ENCODE measurements at places on chromosomes 1 and 21.

GRCh38 chr1:211285196-211285595, 26.0 kb downstream of the RCOR3 start:
- no peak for DNase-seq

GRCh38 chr1:237562242-237562823, 328.4 kb downstream of the ZP4 start:
- DNase-seq, result no peak

GRCh38 chr1:159869173-159869572, 6.7 kb upstream of the VSIG8 start:
- DNase-seq, result peak; percentile 48

- peak; percentile 70 for DNase-seq
These were observed at the start of gene G0S2 for GRCh38 chr1:209674957-209675564. Gene G0S2 (plus strand): TSS chr1:209675412. CDS start chr1:209675685, 273 bp downstream.

DNA sequence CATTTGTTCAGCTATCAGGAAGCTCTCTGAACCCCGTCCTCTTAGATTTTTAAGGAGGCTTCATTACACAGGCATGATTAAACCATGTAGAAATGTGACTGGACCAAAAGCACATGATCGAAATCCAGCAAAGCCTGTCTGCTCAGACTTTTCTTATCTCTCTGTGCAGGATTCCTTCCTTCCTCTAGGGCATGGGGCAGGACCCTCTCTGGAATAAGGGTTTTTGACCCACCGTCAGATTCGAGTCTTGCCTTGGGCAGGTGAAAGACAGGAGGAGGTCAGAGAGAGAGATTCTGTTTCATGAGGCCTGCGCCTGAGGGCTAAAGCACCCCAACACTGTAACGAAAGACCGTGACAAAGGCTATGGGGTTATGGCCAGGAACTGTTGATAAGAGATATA, 136.8 kb downstream of the RHOU start:
- DNase-seq, result no peak

DNA sequence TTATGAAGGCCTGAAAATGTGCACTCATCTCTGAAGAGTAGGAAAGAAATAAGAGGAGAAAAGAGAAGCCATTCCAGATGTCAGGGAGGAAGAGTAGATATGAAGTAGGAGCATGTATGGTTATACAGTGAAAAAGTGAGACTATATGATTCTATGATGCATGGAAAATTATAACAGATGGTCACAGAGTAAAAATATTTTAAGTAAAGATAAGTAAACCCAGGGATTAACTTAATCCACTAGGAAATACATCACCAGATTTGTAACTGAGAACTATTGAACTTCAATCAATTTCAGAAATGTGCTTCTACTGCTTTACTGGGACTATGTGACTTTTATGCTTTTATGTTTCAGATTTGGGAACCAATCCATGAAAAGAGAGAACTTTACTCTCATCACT, at the start of gene OR10J1:
Gene OR10J1, plus strand, starts transcription at position 301 of the 400 bp plus-strand sequence. Its CDS starts 70 bp downstream, at position 371.
- no peak for DNase-seq
